ENCODE measurements at places on chromosomes 12 and 14.

GRCh38 chr12:108273217-108273616 is 65.9 kb downstream of the CMKLR1 start:
- DNase-seq, result no peak

DNA sequence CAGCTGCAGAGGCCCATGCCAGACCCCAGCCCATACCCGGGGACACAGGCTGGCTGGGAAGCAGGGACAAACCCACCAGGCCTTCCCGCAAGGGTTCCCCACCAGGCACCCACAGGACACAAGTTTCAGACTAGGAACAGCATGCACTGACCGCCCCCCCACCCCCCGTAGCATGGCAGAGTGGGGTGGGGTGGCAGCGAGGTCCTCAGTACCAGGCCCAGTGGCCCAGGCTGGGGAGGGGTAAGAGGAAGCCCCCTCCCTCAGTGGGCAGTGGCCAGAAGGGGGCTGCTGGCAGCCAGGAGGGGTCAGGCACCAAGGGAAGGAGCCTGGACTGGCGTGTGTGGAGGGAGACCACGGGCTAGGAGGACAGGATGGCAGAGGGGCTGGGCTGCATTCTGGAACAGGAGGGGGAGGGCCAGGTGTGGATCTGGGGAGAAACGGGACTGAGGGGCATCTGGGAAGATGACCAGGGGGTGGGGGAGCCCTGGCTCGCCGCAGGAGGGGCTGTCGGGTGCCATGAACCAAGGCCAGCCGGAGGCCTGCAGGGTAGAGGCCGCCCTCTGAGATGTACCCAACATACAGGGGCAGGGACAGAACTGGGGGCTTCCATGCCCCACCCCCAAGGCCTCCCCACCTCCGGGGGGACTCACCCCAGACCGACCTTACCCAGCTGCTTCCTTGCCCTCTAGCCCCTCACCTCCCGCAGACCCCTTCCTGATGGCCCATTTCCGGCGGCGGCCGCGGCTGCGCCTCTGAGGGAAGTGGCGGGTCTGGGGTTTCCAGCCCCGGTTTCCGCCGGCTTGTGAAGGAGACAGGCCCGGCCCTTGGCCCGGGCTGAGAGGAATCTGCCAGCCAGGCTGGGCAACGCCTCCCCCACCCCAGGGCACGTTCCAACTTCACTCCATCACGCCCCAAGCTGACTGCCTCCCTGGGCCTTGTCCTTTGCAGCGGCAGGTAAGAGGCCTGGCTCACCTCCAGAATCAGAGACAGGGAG is 5.6 kb upstream of the JAG2 start:
- DNase-seq, result no peak

DNA sequence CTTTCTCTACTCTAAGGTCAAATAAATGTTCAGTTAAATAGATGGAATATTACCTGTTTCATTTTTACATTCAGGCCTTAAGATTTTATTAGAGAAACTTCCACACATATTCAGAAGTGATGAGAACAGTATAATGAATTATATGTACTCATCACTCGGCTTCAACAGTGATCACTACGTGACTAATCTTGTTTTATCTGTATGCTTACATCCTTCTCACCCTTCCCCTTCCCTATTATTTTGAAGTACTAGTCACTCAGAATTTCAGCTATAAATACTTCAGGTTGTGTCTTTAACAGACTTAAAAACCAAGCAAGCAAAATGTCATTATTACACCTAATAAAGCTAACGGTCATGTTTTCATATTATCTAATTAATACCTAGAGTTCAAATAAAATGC is 34.9 kb downstream of the ETV6 start:
- no peak for DNase-seq

DNA sequence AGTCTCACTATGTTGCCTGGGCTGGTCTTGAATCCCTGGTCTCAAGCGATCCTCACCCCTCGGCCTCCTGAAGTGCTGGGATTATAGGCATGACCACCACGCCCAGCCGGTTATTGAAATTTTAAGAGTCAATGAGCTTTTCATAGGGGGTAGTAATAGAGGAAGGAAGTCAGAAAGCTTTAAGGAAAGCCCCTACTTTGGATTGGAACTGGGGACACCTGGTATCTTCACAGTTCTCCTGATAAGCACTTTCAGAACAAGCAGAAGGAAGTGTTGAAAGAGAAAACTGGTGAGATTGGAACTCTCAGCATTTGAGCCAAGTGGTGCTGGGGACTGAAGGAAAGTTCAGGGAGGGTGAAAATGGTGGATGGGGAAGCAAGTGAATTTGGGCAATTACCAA is 5.1 kb downstream of the SLC4A8 start:
- DNase-seq, result no peak

DNA sequence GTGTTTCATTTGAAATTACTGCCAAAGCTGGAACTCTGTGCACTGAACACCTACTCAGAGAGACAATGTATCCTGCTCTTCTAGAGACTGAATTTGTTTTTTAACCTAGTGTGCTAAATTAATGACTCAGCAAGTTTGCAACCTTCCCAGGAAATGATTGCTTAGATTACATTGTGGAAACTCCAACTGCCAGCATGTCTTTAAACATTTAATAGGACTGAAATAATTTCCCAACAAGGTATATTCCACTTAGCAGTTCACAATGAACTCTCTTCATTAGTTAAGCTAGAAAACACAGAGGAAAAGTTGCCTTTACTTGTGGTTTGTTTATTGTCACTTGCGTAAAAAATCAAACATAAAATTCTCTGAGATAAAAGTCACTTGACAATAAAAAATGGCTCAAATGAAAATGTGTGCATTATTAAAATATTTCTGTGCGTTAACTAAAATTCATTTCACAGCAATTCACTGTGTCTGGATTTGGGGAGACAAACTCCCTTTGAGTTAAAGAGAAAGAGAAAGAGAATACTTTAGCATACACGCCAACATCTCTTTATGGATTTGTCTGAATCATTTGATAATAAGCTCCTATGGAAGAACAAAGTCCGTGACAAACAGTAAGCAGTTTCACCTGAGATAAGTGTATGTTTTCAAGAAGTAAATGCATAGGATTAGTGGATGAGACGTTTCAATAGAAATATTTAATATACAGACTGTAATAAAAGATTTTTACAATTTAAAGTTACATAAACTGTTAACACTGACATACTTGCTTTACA is 284.0 kb downstream of the PRKD1 start:
- DNase-seq, result no peak

- DNase-seq, result no peak
Observed at GRCh38 chr12:31120392-31121008, 46.8 kb downstream of the DDX11 start.

DNA sequence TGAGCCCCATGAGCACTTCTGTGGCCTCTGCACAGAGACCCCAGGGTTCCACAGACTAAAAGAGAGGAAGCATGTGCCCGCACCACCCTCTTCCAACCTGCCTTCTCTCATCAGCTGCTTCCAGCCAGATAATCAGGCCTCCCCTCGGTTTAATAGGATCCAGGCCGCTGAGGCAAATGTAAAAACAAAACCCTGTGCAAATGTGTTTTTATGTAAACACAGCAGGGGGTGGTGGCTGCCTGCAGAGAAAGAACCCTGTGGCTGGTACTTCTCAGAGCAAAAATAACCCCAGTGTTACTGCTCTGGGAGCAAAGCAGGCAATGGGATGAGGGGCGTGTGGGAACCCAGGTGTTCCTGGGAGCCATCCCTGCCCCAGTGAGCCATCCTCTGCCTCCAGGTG is 46.2 kb downstream of the WSCD2 start:
- DNase-seq, result no peak

- no peak for DNase-seq
Observed at GRCh38 chr14:50060871-50061663, 55.3 kb downstream of the VCPKMT start.

DNA sequence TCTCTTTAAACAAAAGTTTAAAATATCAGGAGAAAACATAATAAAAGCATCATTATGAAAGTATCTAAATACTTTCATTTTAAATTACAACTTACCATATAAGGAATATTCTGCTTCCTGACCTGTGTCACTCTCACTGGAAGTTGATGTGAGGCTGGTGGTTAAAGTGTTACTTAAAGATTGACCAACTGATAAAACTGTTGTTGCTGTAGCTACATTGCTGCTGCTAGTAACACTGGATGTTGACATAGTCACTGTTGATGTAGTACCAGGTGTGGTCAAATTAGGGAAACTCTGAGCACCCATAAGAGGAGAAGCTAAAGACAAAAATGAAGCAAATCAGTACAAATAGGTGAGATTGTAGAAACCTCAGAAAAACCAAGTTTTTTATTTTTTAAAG is 79.9 kb downstream of the HECTD1 start:
- no peak for DNase-seq

GRCh38 chr12:114673169-114673833 is 10.7 kb downstream of the TBX3 start:
- DNase-seq, result no peak

DNA sequence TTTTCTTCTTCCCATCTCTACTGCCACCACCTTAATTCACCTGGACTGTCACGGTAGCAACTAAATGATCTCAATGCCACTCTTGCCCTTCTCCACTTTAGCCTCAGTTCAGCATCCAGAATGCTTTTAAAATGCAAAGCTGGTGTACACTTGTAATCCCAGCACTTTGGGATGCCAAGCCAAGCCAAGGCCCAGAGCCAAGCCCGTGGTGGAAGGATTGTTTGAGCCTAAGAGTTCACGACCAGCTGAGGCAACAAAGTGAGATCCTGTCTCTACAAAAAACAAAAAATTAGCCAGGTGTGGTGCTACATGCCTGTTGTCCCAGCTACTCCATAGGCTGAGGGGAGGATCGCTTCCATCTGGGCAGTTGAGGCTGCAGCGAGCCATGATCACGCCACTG is 5.9 kb downstream of the CIPC start:
- DNase-seq, result no peak

DNA sequence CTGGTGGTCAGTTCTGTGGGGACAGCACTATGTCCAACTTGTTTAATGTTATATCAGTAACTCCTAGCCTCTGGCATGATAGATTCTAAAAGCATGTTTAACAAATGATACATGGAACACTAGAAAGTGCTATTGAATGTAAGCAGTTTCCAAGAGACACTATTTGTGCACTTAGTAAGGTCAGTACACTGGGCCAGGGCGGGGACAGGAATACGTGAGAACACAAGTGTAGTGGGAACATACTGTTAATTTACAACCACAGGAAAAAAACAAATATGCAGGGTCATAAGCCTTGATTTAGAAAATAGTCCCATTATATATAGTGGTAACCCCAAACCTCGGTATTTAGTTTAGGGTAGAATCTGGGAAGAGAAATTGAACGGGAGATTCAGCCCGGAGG is 88.9 kb upstream of the SLC38A2 start:
- no peak for DNase-seq

- no peak for DNase-seq
Observed at GRCh38 chr12:49552425-49552824, 13.6 kb downstream of the KCNH3 start.

GRCh38 chr12:1065629-1066028 is 74.6 kb downstream of the ERC1 start:
- no peak for DNase-seq

DNA sequence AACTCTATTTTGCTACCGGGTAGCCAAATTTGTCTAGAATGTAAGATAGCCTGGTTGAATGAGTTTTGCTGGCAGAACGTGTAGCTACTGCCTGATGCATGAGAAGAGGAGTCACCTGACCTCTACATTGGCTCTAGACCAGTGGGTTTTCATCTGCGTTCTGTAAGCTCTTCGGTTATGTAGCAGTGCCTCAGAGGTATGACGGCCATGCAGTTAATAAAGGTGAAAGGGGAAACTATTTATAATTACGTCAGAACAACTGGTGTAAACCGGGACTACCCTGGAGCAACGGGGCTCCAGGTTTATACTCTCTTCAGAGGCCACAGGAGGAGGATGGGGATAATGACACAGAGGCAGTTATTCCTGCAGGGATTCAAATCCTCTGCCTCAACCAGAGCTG is 173.4 kb upstream of the KITLG start:
- no peak for DNase-seq

- DNase-seq, result no peak
Observed at GRCh38 chr12:55670276-55670675, 33.6 kb downstream of the OR10P1 start.
